Brain (organoid and tissue), 16 donors: ENCODE measurements at places on chromosomes 2 and 18. TPM values are rescaled to one million over a fixed set of nuclear protein-coding genes. Genes with fewer than 3 reads are reported as not detected.

Gene ALPI
- not detected for polyA plus RNA-seq

Gene CCDC85A
- polyA plus RNA-seq, result 4.0 TPM

Gene VAMP8
- polyA plus RNA-seq, result 14.1 TPM

Gene FLACC1
- polyA plus RNA-seq, result not detected

Gene PSMA8
- polyA plus RNA-seq, result not detected

Gene CXCR1
- polyA plus RNA-seq, result 0.49 TPM

Gene SERPINB4
- polyA plus RNA-seq, result not detected
